ENCODE measurements at places on chromosomes 11 and 22.

DNA sequence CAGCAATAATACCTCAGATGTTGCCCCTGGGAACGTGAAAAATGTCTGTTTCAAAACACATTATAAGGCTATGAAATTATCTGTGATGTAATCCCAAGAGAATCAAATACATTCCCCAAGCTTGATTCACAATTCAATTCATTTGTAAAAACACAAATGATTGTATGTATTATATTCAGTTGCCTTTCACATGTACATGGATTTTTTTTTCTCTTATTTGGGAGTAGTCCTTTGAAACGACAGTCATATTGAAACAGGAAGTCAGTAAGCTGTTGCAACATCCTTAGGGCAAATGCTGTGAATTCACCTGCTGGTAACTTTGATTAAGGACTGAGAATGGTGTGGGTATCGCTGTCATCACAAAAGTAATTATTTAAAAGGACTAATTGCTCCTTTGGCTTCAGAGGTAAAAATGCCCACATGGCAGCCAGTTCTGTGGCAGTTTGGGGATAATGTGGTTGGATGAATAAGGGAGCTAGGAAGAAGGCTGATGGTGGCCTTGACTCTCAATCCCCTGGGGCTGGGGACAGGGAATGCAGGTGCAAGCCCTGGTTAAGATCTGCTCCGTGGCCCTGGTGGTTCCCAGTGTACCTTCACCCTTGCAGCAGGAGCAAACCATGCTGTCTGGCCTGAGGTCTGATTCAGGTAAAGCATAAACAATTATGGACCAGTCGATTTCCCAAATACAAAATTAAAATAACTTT, 13.2 kb downstream of the EHF start:
- no peak for DNase-seq

GRCh38 chr22:19615001-19615461, 90.8 kb upstream of the CLDN5 start:
- no peak for DNase-seq

DNA sequence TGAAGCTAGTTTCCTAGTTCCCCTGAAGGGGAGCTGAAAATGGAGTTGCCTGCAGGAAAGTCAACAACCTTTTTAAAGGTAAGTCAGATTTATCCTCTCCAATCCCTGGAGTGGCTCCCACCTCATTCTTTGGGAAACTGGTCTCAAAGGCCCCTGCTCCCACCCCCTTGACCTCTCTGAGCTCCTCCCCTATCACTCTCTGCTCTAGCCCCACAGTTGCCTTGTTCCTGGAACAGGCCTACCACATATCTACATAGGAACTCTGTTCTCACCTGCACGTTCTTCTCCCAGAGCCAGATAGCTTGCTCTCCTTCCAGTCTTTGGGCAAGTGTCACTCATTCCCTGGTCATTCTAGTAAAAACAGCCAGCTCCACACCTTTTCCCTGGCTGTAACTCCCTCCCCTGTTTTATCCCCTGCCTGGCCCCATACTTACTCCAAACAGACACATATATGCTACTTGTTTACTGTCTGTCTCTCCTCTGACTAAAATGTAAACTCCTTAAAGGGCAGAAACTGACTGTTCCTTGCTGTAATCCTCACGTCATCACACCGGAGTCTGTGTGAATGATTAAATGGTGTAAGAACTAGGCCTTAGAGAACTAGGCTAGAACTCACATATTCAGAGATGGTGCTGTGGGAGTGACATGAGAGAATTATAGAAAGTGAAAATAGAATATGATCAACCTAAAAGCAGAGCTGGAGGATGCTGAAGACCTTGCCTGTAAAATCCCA, 53.3 kb downstream of the TCF20 start:
- DNase-seq = no peak

GRCh38 chr11:272195-272930, 5.8 kb upstream of the NLRP6 start:
- DNase-seq = no peak

- DNase-seq = no peak
These were observed 90.3 kb downstream of the ZBTB16 start for GRCh38 chr11:114149689-114150407.

DNA sequence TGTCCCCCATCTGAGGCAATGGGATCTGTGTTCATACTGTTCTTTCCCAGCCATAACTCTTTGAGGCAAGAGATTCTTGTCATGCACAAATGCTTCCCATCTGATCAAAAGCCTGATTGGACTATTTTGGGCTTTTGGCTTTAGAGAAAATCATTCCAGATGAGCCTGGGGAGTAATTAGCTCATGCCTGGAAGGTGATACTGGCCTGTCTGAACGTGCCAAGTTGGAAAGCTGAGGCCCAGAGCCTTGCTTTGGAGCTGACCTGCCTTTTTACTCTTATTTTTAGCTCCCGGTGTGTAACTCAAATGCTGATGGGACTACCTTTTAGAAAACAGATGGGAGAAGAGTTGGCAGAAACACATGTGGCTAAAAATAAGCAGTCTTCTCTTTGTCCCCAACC, 105.0 kb downstream of the DBX1 start:
- DNase-seq = no peak

DNA sequence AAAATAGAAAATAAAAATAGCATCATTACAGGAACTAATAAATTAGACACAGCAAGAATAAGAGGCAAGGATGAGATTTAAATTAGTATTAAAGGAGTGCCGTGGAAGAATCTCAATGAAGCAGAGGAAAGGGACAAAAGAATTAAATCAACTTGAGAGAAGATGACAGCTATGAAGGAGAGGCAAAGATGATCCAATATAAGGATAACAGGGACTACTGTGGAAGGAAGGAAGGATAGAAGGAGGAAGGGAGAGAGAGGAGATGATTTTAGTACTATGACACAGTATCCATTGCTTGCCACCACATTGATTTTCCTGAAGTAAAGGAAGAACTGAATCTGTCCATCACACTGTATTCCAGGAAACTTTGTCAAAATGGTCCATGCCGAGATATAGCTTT, 98.0 kb downstream of the EFCAB6 start:
- no peak for DNase-seq

- no peak for DNase-seq
These were observed 32.9 kb upstream of the RELT start for GRCh38 chr11:73343076-73343873.

GRCh38 chr22:36982136-36982535, 37.1 kb downstream of the TST start:
- DNase-seq = no peak

- DNase-seq = no peak
These were observed 31.2 kb downstream of the ALG12 start for GRCh38 chr22:49887064-49887451.

DNA sequence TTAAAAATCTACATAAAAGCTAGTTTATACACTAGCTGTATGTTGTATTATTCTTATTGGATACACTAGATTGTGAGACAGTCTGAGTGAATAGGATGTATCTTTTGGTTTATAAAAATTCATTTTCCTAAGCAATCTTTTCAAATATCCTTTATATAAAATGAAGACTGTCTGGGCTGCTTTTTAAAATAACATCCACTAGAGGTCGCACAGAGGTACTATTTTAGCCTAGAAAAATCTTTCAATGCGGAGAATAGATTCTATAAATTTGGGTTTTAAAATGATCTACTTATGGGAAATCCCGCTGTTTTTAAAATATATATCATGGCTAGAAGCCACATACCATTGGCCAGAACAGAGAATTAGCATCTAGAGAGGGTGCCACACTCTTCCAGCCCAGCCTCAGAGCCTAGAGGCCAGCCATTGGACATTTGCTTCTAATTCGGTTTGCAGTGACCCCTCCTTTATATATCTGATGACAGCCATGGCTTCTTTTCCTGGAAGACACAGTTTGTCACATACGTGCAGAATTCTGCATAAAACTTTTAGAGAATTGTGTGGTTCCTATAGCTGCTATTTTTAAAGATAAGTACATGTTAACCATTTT, 7.3 kb downstream of the C11orf97 start:
- no peak for DNase-seq

- DNase-seq = peak; percentile 39
These were observed 22.1 kb upstream of the RRAS2 start for GRCh38 chr11:14380947-14381561.

DNA sequence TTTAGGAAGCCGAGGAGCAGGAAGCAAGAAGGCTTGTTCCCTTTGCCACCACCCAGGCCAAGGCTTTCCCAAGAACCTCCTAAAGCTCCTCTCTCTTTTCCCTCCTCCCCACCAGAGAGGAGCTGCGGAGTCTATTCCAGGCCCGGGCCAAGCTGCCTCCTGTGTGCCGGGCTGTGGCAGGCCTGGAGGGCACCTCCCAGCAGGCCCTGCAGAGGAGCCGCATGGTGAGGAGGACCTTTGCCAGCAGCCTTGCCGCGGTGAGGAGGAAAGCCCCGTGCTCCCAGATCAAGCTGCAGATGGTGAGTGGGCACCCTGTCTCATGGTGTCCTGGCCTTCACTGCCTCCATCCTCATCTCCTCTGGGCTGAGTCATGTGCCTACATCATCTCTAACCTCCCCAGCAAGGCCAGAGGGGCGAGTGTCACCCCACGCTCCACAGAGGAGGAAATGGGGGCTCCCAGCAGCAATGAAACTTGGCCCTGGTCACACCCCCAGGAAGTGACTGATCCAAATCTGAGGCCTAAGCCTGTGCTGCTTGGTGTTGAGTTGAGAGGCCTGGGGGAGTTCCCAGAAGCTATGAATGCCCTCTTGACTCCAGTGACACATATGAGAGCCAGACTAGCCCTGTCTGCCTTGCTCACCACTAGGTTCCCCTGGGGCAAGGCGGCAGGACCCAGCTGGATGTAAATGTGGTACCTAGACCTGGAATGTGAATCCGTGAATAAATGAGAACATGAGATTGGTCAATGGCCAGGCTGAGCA, 104.2 kb downstream of the MYO18B start:
- no peak for DNase-seq

GRCh38 chr11:94794287-94795168, 26.4 kb downstream of the AMOTL1 start:
- DNase-seq = no peak

- DNase-seq = no peak
These were observed 58.1 kb downstream of the DDI1 start for GRCh38 chr11:104094576-104094975.

DNA sequence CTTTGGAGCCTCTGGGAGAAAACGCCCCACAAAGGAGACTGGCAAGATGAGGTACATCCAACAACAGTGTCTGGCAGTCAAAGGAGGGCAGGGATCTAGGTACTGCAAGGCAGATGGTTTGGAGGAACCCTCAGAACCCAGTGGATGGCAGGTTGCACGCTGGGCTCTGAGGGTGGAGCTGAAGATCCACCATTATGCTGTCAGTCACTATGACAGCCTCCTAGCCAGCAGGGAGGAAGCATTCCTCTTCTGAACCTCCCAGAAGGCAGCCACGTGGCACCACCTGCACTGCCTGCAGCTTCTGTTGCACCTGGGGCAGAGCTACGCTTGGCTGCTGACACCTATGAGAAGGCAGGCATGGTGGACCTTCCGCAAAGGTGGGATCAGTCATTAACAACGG, 40.2 kb downstream of the HTR3A start:
- no peak for DNase-seq

- no peak for DNase-seq
These were observed 10.3 kb upstream of the POLA2 start for GRCh38 chr11:65251476-65251875.

DNA sequence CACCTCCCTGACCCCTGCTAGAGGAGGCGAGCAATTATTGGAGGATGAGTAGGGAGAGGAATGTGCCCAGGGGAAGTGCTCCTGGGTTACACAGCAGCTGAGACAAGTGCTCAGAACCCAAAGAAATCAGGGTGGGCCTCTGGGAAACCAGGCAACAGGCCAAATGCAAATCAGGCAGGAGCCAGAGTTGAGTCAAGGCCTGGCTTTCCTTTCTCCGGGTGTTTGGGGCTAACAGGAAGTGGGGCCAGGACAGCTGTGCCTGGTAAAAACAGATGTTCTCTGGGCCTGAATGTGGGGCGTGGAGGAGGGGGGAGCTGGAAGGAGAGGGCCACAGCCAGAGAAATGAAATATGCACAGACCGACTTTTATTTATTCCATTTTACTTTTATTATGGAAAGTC, 22.0 kb downstream of the MFNG start:
- DNase-seq = no peak

- DNase-seq = peak; percentile 28
These were observed 9.0 kb upstream of the SPINDOC start for GRCh38 chr11:63804259-63804658.

GRCh38 chr11:75145972-75146519, 4.9 kb upstream of the SLCO2B1 start:
- no peak for DNase-seq

- DNase-seq = no peak
These were observed 3.7 kb downstream of the FAM180B start for GRCh38 chr11:47589977-47590861.

DNA sequence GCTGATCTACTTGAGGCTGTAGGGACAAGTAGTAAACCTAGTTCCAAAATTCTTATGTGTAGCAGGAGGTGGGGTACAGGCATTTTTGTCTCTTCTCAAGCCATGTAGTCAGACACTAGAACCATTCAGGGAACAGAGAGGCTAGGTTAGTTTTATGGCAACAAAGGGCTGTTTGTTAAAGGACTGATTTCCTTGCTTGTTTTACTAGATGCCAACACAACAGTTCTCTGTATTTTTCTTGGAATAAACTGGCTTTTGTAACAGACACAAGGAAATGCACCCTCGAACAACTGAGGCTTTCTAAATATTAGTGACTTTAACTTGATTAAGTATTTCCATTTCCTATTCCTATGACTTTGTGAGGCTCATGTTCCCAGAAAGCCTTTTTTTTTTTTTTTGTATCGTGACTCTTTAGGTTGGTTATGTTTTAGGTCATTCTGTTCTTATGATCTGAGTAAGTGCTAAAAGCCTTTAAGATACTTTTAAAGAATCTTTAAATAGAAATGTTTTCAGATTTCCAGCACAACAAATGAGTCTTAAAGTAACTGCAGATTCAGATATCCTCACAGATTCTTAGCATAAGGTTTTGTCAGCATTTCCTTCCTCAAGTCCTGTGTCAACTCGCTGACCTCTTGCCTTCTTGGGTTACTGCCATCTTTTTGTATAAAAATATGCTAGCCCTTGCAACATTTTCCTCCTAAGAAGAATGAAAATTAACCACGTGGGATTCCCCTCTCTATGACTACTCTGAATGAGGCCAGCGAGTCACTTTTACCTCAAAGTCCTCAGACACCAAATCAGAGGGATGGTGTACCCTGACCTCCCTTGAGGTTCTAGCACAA, 92.5 kb downstream of the CCDC83 start:
- no peak for DNase-seq

GRCh38 chr11:75376175-75376574, 23.1 kb upstream of the RPS3 start:
- no peak for DNase-seq

GRCh38 chr11:12787847-12788246, 113.6 kb downstream of the TEAD1 start:
- DNase-seq = no peak

- DNase-seq = no peak
These were observed 42.4 kb upstream of the PPARA start for GRCh38 chr22:46107753-46108563.

- no peak for DNase-seq
These were observed 96.6 kb downstream of the MPPED2 start for GRCh38 chr11:30489511-30489910.
